ENCODE measurements at places on chromosomes 4 and X.
A peak's percentile ranks its signal among the peaks of the same experiment; 100 is the strongest.

- no peak for DNase-seq
Measured at GRCh38 chr4:128275346-128275745, 12.3 kb downstream of the PGRMC2 start.

DNA sequence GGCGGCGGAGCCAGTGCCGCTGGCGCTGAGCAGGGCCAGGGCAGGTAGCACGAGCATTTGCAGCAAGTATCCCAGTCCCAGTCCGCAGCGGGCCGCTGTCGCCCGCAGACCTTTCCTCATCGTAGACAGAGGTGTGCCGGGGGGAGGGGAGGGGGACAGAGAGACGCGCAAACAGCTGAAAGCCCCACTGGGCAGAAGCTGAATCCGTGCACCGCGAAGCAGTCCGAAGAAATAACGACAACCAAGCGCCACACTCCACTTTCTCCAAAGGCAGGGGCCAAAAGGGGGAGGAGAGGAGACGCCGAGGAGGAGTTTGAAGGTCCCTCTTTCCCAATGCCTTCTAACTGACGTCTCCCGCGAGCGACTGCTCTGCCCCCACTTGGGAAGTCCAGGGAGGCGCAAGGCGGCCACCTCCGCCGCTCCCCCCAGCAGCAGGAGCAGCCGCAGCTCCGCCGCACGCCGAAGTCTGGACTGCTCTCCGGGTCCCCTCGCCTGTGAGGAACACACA lies at the start of gene UNC5C:
Gene UNC5C, minus strand, starts transcription at position 236 of the 508 bp plus-strand sequence.
- no peak for DNase-seq

- no peak for DNase-seq
Measured at GRCh38 chrX:15170927-15171326, 99.0 kb downstream of the ASB9 start.

GRCh38 chr4:140088323-140088967 lies 65.5 kb downstream of the MAML3 start:
- DNase-seq = no peak

- DNase-seq = peak; percentile 18
Measured at GRCh38 chr4:55947254-55947882, 1.4 kb upstream of the CEP135 start.

DNA sequence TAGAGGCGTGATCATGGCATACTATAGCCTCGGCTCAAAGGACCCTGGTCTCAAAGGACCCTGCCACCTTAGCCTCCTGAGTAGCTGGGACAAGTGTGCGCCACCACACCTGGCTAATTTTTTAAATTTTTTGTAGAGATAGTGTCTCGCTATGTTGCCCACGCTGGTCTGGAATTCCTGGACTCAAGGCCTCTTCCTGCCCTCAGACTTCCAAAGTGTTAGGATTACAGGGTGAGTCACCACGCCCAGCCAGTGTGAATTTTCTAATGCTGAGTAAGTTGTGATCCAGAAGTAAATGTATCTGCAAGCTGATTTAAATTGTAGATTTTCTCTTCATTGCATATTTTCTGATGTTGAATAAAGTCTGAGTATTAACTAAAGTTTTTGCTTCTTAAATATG lies 2.6 kb upstream of the ZNF674 start:
- no peak for DNase-seq

GRCh38 chr4:25424539-25425228 lies 47.6 kb downstream of the ANAPC4 start:
- no peak for DNase-seq

GRCh38 chrX:117919755-117920154 lies 196.9 kb downstream of the KLHL13 start:
- no peak for DNase-seq

DNA sequence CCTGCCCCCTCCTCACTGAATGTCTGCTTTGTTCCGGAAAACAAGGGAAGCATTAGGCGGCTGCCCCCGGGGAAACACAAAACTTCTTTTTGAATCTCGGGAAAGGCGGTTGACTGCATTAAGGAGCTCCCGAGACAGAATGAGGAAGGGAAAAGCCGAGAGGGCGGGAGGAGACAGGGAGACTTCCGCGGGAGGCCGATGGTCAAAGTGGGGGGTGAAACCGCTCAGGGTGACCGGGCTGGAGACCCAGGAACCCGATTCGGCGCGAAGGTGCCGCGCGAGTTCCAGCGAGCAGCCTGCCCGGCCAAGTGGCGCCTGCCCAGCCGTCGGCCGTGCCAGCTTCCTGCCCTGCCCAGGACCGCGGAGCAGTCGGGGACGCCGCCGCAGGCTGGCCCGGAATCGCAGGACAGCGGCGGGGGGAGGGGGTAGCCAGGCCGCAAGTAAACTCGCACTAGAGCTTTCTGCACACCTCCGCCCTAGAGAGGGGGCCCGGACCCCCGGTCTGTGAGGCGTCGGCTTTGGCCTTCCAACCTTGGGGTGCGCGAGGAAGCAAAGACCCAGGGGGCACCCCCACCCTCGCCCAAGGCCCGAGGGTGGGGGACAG lies 55.1 kb upstream of the BCOR start:
- DNase-seq = no peak

- DNase-seq = no peak
Measured at GRCh38 chr4:145828802-145829485, 109.7 kb downstream of the ZNF827 start.

DNA sequence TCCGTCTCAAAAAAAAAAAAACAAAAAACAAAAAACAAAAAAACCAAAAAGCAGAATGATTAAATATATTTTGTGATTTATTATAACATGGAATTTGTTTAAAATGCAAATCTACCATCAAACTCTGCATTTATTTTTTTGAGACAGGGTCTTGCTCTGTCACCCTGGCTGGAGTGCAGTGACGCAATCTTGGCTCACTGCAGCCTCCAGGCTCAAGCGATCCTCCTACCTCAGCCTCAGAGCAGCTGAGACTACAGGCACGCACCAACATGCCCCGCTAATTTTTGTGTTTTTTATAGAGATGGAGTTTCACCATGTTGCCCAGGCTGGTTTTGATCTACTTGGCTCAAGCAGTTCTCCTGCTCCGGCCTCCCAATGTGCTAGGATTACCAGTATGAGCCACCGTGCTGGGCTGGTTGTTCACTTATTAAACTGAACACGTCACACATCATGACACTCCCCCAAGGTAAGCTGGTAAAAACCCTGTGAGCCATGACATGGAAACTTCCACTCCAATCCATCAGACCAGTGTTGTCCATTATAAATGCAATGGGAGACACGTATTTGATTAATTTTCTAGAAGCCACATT lies 45.7 kb downstream of the RBM47 start:
- no peak for DNase-seq

DNA sequence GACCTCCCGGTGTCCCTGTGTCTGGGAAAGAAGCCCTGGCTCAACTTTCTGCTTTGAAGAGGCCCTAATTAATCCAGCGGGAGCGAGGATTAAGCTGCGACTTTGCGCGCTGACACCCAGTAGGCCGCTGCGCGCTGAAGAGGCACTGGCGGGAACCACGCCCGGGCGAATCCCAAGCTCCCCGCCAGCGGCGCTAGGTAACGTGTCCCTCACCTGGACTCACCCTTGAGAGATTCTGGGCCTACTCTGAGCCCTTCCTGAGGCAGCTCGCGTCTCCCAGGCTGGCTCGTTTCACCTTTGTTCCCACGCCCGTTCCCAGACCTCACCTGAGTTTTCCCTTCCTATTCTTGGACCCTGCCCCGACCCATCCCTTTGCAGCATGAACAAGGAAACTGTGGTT lies 616 bp upstream of the KLHL34 start:
- DNase-seq = no peak

- DNase-seq = no peak
Measured at GRCh38 chr4:156528216-156528615, 443.4 kb downstream of the PDGFC start.

- DNase-seq = no peak
Measured at GRCh38 chr4:143207555-143207954, 22.8 kb downstream of the USP38 start.

GRCh38 chrX:127317159-127317558 lies 497.6 kb downstream of the PRR32 start:
- no peak for DNase-seq

GRCh38 chr4:184824081-184824775 lies 1.5 kb downstream of the ACSL1 start:
- no peak for DNase-seq

- no peak for DNase-seq
Measured at GRCh38 chrX:116526010-116526409, 63.2 kb upstream of the CT83 start.

- no peak for DNase-seq
Measured at GRCh38 chr4:158122501-158122900, 50.3 kb downstream of the GASK1B start.

DNA sequence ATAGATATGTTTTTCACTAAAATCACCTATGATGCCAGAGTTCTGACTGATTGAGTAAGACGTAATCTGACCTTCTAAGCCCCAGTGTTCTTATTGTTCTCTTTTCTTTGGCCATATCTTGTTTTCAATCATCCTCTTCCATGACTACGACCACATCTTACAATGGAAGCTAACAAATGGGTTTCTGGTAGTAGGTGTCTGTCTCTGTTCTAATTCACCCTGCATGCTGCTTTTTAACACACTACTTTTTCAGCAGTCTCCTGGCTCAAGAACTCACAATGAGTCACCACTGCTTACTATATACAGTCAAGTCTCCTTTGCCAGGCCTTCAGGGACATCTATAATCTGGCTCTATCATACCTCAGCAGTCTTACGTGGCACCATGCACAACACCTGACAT lies 146.1 kb downstream of the NEXMIF start:
- no peak for DNase-seq

DNA sequence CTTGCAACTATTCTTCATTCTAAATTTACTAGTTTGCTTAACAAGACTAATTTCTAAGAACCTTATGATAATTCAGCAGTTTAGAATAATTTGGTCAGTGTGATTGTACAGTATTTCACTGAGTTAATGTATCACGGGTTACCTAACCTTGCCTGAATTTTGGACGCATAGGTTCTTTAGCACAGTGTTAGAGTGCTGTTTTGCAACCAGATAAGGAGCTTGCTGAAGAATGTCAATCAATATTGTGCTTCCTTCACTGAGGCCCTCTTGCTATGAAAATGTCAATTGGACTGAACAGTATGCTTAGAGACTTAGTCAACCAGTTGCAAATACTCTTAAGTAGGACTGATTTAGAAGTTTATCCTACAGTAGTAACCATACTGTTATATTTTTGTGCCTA lies 19.6 kb downstream of the VAMP7 start:
- no peak for DNase-seq

GRCh38 chrX:53715346-53715924 lies 28.9 kb upstream of the HUWE1 start:
- no peak for DNase-seq

DNA sequence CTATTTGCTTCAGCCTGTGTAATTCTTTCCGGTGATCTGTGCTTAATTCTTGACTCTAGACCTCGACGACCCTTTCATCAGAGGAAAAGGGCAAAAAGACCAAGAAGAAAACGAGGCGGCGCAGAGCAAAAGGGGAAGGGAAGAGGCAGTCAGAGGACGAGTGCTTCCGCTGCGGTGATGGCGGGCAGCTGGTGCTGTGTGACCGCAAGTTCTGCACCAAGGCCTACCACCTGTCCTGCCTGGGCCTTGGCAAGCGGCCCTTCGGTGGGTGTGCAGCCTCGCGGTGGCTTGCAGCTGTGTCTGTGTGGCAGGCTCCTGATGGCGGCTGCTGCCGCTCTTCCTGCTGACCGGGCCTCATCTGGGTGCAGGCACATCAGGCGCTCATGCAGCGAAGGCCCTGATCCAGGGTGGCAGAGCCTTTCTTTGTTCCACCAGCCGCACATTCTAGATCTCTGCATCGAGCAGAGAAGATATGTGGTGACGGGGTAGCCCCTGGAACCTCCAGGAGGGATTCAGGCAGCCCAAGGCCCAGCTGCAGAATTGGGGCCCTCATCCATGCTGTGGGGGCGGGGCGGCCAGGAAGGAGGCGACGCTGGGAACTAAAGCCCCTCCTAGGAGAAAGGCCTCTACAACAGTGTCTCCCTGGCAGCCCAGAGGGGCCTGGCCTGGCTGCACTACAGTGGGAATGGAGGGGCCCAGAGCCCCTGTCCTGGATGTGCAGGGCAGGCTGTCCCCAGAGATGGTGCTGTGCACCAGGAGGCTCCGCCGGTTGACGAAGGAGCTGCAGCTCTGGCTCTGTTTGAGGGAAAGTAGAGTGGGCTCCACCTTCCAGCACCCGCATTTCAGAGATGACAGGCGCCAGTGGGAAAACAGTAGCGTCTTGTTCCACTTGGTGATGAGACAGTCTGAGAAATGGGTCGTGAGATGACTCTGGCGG lies 32.1 kb downstream of the NELFA start:
- no peak for DNase-seq

DNA sequence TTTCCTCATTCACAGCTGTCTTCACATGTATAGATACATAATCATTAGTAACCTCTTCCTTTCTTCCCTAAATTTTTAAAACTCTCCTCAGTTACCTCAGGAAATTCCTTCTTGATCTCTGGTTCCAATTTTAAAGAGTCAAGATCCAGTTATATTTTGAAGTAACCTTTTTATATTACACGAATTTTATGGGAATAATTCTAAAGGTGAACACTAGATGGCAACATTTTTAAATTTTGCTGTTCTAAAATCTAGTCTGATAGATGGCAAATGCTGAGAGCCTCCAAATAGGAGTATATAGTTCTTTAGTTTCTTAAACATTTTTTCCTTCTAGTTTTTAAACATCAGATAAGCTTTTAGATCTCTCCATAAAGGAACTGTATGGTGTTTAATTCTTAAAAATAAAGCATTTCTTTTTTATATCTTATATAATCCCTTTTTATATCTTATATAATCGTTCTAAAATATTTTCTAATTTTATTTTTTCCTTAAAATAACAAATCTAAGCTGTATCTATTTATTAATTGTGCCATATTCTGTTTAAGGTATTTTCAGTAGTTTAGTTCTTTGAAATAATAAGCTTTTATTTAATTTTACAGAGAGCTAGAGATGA lies 37.9 kb upstream of the PAPSS1 start:
- DNase-seq = no peak

DNA sequence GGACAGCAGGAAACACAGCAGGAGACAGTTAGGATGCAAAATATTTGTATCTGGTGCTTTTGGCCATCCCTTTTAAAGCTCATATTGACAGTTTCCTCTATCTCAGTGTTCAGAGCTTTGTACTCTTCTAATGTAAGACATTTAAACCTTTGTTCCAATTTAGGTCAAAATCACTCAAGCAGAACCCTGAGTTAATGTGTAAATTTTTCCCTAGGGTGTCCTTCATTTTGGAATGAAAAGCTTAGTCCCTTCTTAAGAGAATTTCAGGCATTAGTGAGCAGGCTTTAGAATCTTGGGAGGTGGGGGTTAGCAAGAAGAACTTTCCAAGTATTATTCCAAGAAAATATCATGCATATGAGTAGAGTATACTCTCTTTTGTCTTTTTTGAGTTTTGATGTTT lies 188.7 kb downstream of the GBA3 start:
- DNase-seq = no peak

GRCh38 chr4:76780781-76781697 lies 116.9 kb downstream of the SOWAHB start:
- DNase-seq = no peak

GRCh38 chr4:76755756-76756155 lies 142.2 kb downstream of the SOWAHB start:
- no peak for DNase-seq

DNA sequence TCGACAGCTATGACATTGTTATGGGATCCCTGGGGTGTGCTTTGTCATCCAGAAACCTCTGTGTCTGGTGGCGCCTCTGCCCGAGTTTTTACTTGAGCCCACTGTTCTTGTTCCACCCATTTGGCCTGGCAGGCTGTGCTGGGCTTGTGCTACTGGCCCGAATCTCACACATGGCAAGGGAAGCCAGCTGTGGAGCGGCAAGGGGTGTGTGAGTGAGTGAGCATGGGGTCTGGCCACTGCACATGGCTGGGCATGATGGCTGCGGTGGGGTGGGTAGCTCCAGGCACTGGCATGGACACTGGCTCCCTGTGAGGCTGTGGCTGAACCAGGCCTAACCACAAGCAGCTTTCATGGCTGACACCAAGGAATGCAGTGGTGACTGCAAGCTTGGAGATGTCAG lies 89.2 kb downstream of the DACH2 start:
- DNase-seq = no peak
